ENCODE measurements at places on chromosomes 3 and 15.

DNA sequence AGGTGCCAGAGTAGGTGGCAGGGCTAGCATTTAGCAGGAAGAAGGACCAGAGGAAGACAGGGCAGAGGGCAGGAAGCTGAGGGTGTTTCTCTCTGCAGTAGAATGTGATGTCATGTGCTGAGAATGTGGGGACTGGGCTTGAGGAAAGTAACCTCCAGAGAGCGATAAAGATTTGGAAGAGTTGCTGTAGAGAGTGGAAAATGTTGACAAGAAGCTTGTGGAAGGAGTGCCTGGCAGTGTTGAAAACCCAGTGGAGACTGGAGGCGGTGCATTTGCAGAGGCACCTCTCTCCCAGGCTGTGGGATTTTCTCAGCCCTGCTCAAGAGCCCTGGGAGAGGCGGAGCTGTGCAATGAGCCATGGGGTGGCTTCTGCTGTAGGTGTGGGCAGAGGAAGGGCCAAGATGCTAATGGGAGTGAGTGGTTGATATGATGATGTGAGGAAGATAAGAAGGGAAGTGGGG lies 54.8 kb downstream of the MESD start:
- DNase-seq, result no peak

- no peak for DNase-seq
Measured at GRCh38 chr3:5258526-5258925, 71.0 kb downstream of the EDEM1 start.

DNA sequence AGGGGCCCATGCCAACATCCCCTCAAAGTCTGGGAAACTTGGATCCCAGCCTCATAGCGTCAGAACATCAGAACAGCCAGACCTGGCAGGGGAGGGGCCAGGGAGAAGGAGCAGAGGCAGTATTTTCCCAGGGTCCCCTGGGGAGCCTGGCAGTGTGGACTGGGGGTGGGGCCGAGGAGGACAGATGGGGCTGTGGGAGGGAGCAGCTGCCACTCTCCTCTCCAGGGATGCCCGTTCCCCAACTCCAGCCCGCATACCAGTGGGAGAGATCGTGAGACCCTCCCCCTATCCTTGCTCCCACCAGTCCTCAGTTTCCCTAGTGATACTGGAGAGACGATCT lies 6.5 kb upstream of the DNAJB8 start:
- no peak for DNase-seq

DNA sequence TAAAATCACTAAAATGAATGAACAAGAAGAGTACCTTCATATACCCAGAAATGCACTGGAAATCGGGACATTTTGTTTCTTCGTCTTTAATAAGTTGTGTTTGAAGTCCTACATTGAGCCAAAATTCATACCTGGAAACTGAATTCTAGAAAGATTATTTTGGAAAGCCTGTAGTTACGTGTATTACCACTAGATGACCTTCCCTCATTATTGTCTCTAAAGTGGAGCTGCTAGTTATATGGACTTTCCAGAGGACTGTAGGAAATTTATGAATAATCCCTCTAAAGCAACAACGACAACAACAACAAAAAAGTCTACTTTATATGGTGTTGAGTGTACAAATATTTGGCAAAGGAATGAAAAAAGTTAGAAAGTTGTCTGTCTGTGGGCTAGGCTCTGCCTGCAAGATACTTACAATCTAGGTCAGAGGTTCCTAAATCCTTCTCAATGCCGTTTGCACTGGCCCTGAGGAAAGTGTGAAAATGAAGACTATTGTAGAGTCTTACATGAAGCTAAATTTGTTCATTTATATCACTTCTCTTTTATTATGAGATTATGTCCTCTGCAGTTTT lies 234.8 kb upstream of the NR2E3 start:
- DNase-seq, result no peak

GRCh38 chr15:43209059-43209824 lies 11.6 kb downstream of the EPB42 start:
- DNase-seq, result no peak

- DNase-seq, result peak; percentile 8
Measured at GRCh38 chr3:139427283-139428060, 38.0 kb upstream of the COPB2 start.

- no peak for DNase-seq
Measured at GRCh38 chr3:164416491-164417222, 661.6 kb downstream of the SI start.

GRCh38 chr3:135739779-135740178 lies 225.7 kb upstream of the PPP2R3A start:
- DNase-seq, result no peak

GRCh38 chr3:184336547-184337398 lies 627 bp upstream of the FAM131A start:
- DNase-seq, result no peak

- no peak for DNase-seq
Measured at GRCh38 chr3:178147001-178147400, 389.2 kb upstream of the KCNMB2 start.

- no peak for DNase-seq
Measured at GRCh38 chr3:71537211-71537611, 46.3 kb downstream of the FOXP1 start.

GRCh38 chr3:64509206-64509605 lies 178.6 kb downstream of the ADAMTS9 start:
- DNase-seq, result no peak

DNA sequence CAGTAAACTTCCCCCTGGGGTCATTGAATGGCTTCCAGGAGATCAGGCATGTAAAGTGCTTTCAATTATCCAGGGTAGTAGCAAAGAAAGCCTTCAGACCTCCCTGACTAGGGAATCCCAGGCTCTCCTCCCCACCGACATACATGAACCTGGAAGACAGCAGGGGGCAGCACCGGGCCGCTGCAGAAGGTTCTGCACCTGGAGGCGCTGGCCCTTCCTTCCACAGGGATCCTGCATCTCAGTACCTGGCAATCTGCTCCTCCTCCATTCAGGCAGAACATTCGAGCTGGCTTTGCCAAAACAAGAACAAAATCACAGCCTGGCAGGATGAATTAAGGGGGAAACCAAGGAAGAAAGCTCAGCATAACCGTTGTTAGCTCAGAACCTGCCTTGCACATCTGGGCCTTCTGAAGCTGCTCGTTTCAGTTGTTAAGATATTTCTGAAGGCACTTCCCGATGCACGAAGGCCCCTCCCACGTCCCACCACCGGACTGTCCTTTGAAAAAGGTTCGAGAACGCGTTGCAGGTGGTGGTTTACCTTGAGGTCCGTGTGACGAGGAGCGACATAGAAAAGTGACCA lies 237.7 kb downstream of the SLCO3A1 start:
- DNase-seq, result no peak

- no peak for DNase-seq
Measured at GRCh38 chr3:10995871-10996270, 3.3 kb downstream of the SLC6A1 start.

GRCh38 chr15:57461541-57461940 lies 85.2 kb downstream of the CGNL1 start:
- no peak for DNase-seq

- no peak for DNase-seq
Measured at GRCh38 chr15:70879401-70879800, 12.8 kb downstream of the THAP10 start.

DNA sequence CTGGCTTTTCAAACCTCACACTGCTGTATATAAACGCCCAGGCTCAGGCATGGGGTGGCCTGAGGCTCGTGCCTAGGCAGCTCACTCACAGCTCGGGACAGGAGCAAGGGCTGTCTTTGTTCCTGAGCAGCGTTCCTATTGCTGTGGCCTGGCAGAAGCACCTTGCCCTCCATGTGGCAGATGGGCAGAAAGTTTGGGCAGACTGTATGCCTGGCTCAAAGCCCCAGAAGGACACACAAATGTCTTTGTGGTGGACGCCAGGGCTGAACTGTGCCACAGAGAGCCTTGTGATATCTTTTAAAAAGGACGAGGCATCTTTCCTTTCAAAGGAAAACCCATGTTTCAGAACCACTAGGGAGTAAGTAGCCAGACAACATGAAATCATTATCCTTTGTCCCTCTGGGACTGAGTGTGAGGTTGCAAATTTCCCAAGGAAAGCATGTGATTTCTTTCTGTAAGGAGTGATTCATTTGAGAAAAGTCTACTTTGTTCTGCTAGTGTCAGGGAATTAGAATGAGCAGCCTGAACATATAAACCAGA lies 29.3 kb upstream of the UBE2E1 start:
- DNase-seq, result no peak

DNA sequence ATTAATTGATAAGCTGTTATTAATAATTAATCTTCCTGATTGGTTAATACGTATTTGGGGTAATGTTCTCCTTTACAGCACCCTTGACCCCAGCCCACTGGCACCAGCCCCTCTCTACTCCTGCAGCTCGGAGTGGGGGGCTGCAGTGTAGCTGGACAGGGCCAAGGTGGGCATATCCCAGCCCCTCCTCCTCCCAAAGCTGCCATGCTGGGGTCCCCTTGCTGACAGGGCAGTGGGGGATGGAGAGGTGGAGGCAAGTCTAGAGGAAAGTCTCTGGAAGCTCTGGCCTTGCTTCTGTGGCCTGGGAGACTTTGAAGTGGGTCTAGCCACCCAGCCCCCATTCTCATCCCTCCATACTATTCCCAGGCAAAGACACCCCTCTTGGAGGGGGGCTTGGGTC lies 35.8 kb downstream of the HCN4 start:
- DNase-seq, result no peak

DNA sequence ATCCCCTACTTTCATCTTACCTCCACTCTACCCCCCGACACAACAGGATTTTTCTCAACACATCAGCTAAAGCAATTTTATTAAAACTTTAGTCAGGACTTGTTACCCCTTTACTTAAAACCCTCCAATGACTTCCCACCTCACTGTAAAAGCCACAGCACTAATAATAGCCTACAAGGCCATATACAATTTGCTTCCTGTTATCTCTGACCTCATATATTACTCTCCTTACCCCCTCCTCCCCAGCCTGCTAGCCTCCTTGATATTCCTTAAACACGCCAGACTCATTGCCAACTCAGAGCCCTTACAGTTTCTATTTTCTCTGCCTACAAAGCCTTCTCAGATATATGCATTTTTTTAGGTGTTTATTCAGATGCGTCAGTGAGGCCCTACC lies 54.4 kb downstream of the DCUN1D1 start:
- DNase-seq, result no peak

DNA sequence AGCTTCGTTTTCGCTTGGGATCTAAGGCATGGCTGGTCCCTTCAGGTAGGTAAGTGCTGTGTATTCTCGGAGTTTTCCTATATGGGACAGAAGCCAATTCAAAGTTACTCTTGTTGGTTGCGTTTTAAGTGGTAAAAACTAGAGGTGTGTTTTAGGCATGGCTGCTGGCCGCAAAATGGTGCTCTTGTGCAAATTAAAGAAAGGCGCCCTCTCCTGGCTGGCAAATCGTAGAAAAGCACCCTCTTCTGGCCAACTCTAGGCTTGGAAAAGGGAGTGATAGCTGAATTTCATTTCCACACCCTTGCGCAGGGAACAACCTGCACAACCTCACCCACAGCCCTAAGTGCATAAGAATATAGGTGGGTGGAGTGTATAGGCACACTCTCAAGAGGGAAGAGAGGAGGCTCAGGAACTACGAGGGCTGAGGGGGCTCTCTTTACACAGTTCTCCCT lies 23.5 kb downstream of the DRD3 start:
- no peak for DNase-seq

GRCh38 chr3:23550402-23550801 lies 255.4 kb upstream of the UBE2E1 start:
- peak; percentile 13 for DNase-seq

DNA sequence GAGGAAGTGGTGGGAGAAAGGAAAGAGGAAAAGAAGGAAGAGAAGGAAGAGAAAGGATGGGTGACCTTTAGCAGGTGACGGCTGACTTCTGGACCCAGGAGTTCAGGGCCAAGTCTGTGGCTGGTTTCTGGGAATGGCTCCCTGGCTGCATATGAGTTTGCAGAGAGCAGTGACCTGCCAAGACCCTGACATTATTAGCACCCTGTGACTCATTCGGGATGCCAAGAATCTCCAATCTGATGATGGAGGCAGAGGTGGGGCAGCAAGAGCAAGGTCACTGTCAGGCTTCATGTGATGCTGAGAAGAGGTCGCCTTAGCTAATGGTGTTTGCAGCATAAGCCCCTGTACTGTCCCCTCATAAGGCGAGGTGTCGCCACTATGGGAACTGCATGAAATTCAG lies 42.6 kb downstream of the MYZAP start:
- no peak for DNase-seq
